WTC11 (cell line): ENCODE measurements at places on chromosomes 13 and 19.

GRCh38 chr13:99122171-99122570 is 78.5 kb upstream of the UBAC2 start:
- peaks cover 94% of the 10 kb centered on the region for H3K27me3 ChIP-seq
- H3K4me3 ChIP-seq = no peak overlapping the region
- H3K36me3 ChIP-seq = no peaks in the 10 kb centered on the region
- no peak overlapping the region for H3K27ac ChIP-seq
- no peak for DNase-seq
- peaks cover 34% of the 10 kb centered on the region for H3K4me1 ChIP-seq

DNA sequence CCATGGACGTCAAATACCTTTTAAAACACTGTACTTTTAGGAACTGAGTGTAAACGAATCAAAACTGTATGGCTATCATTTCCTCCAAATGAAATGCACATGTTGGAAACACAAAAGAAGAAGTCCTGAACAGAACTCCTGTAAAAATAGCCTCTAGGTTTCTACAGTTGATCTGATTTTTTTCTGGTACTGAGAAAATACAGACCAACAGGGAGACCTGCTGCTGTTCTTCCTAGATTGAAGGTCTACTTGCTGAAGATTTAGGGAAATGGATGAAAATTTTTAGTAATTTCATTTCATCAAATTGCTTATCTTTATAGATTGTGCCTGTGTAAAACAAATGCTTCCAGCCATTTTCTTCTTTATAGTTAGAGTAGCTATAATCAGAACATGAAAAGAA is 520.4 kb downstream of the SLITRK6 start:
- no peaks in the 10 kb centered on the region for H3K36me3 ChIP-seq
- H3K4me1 ChIP-seq = no peaks in the 10 kb centered on the region
- H3K27ac ChIP-seq = no peak overlapping the region
- H3K4me3 ChIP-seq = no peak overlapping the region
- H3K27me3 ChIP-seq = no peaks in the 10 kb centered on the region

- H3K4me3 ChIP-seq = no peak overlapping the region
- H3K27ac ChIP-seq = no peak overlapping the region
- DNase-seq = no peak
- H3K27me3 ChIP-seq = no peaks in the 10 kb centered on the region
Measured at GRCh38 chr19:2804156-2805004, 15.3 kb upstream of the ZNF554 start.

DNA sequence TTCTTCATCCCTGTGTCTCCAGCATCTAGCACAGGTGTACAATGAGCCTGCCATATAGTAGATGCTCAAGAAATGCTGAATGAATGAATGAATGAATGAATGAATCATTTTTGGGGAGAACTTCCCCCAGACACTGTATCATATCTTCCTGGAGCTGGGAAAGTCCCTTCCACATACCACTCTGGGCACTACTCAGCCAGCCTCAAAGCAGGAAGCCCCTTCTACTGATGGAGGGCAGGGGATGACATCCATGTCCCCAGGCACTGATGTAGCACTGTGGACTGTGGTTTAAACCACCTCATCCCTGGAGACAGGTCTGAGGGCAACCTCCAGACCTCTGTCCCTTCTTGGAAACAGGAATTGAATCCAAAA is 4.8 kb downstream of the GNA15 start:
- DNase-seq = no peak
- H3K4me1 ChIP-seq = no peaks in the 10 kb centered on the region
- H3K36me3 ChIP-seq = no peaks in the 10 kb centered on the region
- no peak overlapping the region for H3K27ac ChIP-seq
- no peaks in the 10 kb centered on the region; the same call in 1 of the 2 replicates for H3K27me3 ChIP-seq
- no peak overlapping the region for H3K4me3 ChIP-seq

GRCh38 chr13:77902319-77902963 is 16.2 kb downstream of the EDNRB start:
- H3K27me3 ChIP-seq = no peaks in the 10 kb centered on the region
- H3K27ac ChIP-seq = peak overlapping the region; percentile 64; the same call in 1 of the 2 replicates
- no peak overlapping the region for H3K4me3 ChIP-seq
- H3K4me1 ChIP-seq = peaks cover 11% of the 10 kb centered on the region

GRCh38 chr13:25046274-25046984 is 49.5 kb upstream of the PABPC3 start:
- peaks cover 35% of the 10 kb centered on the region for H3K4me1 ChIP-seq
- peaks cover 21% of the 10 kb centered on the region for H3K27me3 ChIP-seq
- H3K27ac ChIP-seq = no peak overlapping the region
- peaks cover 34% of the 10 kb centered on the region for H3K36me3 ChIP-seq

DNA sequence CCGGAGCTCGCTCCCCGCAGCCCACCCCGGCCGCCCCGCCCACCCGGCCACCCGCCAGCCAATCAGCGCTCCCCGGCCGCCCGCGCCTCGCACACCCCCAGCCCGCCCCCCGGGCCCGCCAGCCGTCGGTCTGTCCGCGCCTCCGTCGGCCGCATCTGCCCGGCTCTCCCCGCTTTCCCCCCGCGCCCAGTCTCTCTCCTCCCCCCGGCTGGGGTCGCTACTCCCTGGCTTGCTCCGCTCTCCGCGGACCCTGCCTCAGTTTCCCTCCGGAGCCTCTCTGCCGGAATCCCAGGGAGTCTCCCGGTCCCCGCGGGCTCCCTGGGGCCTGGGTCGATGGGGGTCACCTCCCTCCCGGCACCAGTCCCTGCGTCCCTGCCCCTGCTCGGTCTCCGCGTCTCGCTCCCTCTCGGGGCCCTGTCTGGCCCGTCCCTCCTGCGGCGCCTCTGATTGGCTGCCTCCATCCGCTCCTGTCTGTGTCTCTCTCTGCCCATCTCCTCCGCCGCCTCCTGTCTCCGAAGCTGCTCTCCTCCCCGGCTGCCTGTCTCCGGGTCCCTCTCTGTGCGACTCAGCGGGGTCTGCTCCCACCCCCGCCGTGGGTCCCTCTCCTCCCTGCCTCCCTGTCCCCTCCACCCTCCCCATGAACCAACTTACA is 484 bp downstream of the IL11 start:
- H3K27me3 ChIP-seq = peaks cover 75% of the 10 kb centered on the region
- H3K4me3 ChIP-seq = peak overlapping the region; percentile 83
- no peak overlapping the region; the same call in 1 of the 2 replicates for H3K27ac ChIP-seq
- peak; percentile 82 for DNase-seq
